ENCODE measurements at places on chromosomes 3 and 15. TPM values are rescaled to one million over a fixed set of nuclear protein-coding genes. Genes with fewer than 3 reads are reported as not detected.
A peak's percentile ranks its signal among the peaks of the same experiment; 100 is the strongest.

Gene RYR3
- total RNA-seq = not detected

Gene POPDC2
- 1.6 TPM for total RNA-seq

Gene GNAT1
- not detected for total RNA-seq

Gene NGRN
- total RNA-seq = 72.7 TPM

Gene ARGFX
- total RNA-seq = not detected

Gene THSD4
- 30.5 TPM for total RNA-seq

DNA sequence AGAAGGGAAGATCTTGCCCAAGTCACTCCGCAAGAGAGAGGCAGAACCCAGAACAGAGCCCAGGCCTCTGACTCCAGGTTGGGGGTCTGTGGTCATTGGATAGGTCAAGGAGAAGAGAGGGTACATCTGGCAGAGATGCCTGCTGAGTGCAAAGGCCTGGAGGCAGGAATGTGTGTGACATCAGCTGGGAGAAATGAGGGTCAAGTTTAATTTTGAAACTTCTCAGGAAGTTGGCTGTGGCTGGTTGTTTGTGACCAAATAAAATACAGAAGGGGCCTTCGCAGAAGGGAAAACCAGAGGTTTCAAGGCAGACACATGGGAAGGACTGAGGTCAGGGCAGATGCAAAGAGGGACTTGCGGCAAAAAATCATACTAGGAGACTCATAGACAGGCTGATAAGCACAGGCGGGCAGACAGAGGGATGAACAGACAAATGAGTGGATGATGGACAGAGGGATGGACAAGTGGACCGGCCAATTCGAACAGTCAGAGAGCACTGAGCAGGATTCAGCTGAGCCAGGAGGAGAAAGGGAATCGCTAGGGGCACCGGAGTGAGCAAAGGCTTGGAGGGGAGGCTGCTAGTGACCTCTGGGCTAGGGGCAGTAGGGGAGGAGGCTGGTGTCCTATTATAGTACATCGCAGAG is 28.8 kb upstream of the CACNA2D2 start:
- DNase-seq = no peak

DNA sequence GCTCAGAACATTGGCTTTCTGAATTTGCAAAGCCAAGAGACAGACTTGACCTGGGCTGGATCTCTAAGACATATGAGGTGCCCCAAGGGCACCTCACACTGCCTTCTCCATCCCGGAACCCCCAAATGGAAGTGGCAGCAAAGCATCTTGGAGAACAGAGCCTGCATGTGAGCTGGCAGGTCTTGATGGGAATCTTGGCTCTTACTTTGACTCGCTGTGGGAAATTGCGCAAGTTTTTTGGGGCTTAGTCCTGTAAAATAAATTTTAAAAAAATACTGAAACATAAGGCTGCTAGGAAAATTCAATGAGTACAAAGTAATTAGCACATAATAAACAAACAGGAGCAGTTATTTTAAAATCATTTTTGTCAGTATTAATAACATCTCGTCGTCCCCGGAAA is 13.7 kb upstream of the SEC22A start:
- DNase-seq = no peak

- DNase-seq = peak; percentile 26
Measured at GRCh38 chr3:148077318-148077923, 620.3 kb upstream of the AGTR1 start.

GRCh38 chr3:157417247-157417646 is 19.4 kb upstream of the PTX3 start:
- DNase-seq = no peak

DNA sequence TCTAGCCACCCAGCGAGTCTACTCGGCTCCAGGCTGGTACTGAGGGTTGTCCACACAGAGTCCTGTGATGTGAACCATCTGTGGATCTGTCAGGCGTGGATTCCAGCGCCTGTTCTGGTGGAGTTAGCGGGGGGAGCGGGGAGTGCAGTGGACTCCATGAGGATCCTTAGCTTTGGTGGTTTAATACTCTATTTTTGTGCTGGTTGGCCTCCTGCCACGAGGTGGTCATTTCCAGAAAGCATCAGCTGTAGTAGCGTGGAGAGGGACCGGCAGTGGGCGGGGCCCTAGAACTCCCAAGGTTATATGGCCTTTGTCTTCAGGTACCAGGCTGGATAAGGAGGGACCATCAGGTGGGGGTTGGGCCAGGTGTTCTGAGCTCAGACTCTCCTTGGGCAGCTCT is 446.5 kb downstream of the EDEM1 start:
- DNase-seq = no peak

- DNase-seq = no peak
Measured at GRCh38 chr3:124496061-124496460, 234.2 kb upstream of the UMPS start.

DNA sequence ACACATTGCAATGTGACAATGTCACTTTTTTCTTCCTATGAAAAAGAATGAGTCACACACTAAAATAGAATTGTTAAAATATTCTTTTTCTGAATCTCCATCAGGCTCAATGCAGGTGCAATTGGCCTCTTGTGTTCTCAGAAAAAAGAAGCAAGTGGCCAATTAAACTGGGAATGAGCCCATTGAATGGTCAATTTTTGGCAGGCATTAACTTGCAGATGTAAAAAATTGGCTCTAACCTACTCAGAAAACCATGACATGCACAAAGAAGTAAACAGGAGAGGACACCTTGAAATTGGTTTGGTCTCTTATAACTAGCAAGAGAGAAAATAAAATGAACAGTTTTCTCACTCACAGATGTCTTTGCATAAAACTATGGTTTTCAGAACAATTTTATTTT is 820.8 kb downstream of the TBL1XR1 start:
- no peak for DNase-seq

DNA sequence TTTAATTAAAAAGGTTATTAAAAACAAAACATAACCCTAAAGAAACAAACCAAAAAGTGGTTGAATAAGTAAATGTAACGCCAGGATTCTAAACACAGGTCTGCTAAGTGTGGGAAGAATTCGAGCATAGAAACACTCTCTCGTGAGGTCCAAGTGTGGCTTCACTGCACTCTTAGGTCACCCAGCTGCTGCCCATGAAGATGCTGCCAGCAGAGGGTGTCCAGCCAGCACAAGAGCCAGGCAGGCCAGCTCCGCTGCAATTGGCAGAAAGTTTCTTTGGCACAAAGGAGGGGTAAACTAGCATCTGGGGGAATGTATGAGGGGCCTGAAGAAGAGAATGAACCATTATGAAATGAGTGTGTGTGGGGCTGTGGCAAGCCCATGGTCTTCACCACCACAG is 215.7 kb upstream of the FEZF2 start:
- no peak for DNase-seq

DNA sequence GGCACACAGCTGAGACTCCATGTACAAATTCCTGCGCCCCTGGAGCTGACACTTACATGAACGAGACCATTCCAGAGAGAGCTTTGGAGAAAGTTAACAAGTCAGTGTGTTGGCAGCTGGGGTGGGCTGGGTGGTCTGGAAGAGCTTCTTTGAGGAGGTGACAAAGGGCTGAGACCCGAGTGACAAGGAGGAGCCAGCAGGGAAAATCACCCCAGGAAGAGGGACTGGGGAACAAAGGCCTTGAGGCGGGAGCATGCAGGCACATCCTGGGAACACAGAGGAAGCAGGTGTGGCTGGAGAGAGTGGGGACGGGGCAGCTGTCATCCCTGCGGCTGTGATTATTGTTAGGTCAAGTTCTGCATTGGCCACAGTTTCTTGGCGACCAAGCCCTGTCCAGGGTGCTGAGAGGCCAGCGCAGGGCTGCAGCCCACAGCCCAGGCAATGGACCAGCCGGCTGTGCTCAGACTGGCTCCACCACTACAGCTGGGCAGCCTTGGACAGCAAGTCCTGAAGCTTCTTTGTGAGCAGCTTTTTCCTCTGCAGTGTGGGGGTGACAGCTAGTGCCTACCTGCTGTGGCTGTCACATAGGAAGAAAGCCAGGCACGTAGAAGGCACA is 34.2 kb upstream of the PRR23E start:
- DNase-seq = no peak

- DNase-seq = no peak
Measured at GRCh38 chr3:129793319-129793718, 100.2 kb downstream of the TMCC1 start.

DNA sequence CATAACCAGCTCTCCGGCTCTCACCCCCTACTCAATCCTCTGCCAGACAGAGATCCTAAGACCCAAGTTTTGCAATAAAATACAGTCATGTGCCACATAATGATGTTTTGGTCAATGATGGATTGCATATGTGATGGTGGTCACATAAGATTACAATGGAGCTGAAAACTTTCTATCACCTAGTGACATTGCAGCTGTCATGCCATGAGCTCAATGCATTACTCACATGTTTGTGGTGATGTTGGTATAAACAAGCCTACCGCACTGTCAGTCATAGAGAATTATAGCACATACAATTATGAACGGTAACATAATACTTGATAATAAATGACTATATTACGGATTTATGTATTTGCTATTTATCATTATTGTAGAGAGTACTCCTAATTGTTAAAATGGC is 26.9 kb upstream of the SAMMSON start:
- no peak for DNase-seq

- peak; percentile 19 for DNase-seq
Measured at GRCh38 chr3:139937674-139938279, 2.8 kb downstream of the CLSTN2 start.

DNA sequence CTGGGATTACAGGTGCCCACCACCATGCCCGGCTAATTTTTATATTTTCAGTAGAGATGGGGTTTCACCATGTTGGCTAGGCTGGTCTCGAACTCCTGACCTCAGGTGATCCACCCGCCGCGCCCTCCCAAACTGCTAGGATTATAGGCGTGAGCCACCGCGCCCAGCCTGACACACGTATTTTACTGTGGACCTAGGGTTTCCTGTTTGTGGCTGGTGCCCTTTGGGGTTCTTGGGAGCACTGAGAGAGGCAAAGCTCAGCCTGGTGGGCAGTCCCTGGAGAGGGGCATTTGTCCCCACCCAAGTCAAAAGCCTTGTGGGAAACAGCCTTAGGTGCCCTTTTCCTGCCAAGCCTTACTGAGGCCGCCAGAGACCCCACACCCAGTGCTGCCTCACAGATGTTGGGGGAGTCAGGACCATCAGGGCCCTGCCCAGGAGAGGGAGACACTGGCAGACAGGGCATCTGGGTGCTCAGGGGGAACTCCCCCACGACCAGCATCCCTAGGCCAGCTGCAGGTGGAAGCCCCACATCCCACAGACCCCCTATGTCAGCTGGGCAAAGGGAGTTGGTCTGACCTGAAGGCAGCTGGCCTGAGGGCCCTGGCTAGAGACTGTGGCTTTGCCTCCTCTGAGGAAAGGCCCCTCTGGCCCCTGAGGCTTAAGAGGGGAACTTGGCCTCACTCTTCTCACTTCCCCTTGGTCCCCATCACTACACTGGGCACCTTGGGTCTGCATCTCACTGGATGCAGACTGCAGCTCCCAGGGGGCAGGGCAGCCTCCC is 35.1 kb downstream of the DNAH1 start:
- no peak for DNase-seq

DNA sequence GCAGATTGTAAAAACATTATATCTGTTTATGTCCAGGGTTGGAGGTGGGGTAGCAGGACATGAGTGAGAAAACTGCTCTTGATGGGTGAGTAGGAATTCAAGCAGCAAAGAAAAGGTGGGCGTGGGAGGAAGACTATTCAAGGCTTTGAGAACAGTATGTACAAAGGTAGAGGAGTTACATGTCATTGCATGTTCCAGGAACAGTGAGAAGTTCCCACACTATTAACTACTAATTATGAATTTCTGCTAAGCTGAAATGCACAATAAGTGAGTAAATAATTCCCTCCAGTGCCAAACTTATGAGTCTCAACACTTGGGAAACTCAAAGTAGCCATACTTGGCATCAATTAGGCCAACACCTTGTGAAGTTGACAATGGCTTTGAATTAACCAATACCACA is 80.1 kb downstream of the SRGAP3 start:
- no peak for DNase-seq
